ENCODE measurements at places on chromosomes 2 and 18. TPM values are rescaled to one million over a fixed set of nuclear protein-coding genes. Genes with fewer than 3 reads are reported as not detected.

ANKRD23 gene
- 5.3 TPM for polyA plus RNA-seq

GAREM1 gene
- polyA plus RNA-seq: 11.6 TPM

DNA sequence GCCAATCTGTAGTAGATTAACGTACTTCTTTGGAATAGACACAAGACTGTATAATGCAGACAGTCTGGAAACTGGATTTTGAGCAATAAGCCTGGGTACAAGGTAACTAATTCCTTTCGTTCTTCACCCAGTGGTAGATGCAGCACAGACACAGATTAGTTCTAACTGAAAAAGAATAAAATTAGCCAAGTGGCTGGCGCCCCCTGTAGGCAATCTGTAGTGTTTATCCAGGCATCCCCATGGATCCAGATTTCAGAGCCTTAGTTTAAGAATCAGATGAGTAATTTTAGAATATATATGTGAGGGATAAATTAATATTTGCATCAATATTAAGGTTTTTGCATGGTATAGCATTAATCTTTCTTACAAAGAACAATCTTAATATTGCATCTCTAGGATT is 563.9 kb downstream of the DCC start:
- DNase-seq: no peak

- DNase-seq: no peak
Observed at GRCh38 chr2:219245899-219246230, 586 bp downstream of the STK16 start.

DNA sequence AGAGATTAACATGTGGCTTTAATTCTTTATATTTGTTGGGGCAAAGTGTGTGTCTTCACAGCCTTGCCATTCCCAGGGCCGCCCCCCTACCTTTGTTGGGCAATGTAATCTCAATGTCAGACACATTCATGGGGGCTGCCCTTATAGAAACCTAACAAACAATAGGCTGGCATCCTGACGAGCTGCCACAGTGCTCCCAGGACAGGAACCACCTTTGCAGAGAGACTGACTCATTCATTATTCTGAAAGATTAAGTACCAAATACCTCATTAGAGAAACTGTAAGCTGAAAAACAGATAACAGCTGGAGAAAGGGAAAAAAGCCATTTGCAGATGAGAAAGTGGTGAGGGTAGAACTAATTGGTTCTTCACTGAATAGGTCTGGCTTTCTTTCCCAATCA is 1587.5 kb upstream of the PIK3C3 start:
- DNase-seq: no peak

CNDP1 gene
- polyA plus RNA-seq: 0.20 TPM

DNA sequence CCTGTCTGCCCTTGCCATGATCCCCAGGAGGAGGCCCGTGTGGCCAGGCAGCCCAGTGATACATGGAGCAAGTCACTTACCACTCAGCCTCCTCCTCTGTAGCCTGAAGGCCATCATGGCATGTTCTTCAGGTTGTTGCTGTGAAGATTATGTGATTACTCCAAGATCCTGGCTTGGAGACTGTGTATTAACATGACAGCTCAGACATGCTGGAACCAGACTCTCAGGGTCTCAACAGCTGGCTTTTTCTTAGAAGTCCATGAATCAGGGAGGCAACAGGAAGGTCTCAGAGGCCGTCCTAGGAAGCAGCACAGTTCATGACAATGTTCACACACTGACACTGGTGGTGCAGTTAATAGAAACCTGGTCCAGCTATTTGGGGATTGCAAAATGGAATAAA is 158.6 kb upstream of the TWIST2 start:
- no peak for DNase-seq

DNA sequence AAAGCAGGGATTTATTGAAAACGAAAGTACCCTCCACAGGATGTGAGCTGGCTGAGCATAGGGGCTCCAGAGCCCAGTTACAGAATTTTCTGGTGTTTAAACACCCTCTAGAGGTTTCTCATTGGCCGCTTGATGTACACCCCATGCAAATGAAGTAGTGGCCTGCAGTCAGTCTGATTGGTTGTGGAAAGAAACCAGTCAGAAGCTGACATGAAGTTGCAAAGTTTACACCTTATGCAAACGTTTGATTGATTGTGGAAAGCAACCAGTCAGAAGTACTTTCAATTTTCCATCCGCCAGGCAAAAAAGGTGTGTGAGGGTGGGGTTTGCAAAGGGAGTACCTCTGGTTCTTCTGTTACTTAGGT is 62.3 kb downstream of the VWA3B start:
- no peak for DNase-seq

HOXD8 gene
- polyA plus RNA-seq: 2.5 TPM

- no peak for DNase-seq
Observed at GRCh38 chr2:10238991-10239485, 63.7 kb upstream of the HPCAL1 start.

- DNase-seq: no peak
Observed at GRCh38 chr2:54642677-54643430, 80.6 kb upstream of the EML6 start.

DNA sequence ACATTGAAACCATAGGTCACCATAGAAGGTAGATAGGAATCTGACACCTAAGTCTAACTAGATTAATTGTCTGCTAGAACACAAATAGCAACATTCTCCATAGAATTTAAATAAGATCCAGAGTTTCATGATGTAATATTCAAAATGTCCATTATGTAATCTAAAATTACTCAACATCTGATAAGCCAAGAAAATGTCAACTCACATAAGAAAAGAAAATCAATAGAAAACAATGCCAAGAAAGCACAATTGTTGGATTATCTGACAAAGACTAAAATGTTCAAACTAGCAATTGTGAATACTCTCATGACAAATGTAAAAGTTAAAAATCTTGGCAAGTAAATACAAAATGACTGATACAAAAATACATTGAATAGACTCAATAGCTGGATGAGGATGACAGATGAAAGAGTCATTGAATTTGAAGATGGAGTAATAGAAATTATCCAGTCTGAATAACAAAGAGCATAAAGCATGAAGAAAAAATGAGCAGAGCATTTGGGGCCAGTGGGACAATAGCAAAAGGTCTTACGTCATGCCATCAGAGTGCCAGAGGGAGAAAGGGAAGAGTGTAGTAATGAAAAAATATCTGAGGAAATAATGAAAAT is 358.6 kb downstream of the METTL4 start:
- no peak for DNase-seq

PLCL1 gene
- 15.3 TPM for polyA plus RNA-seq

- DNase-seq: no peak
Observed at GRCh38 chr2:156702541-156702940, 266.4 kb downstream of the GPD2 start.

GRCh38 chr2:239341146-239341732 is 59.6 kb downstream of the HDAC4 start:
- no peak for DNase-seq

GRCh38 chr2:215556979-215557378 is 121.1 kb upstream of the FN1 start:
- no peak for DNase-seq
